ENCODE measurements at places on chromosomes 4 and X. TPM values are rescaled to one million over a fixed set of nuclear protein-coding genes. Genes with fewer than 3 reads are reported as not detected.

DNA sequence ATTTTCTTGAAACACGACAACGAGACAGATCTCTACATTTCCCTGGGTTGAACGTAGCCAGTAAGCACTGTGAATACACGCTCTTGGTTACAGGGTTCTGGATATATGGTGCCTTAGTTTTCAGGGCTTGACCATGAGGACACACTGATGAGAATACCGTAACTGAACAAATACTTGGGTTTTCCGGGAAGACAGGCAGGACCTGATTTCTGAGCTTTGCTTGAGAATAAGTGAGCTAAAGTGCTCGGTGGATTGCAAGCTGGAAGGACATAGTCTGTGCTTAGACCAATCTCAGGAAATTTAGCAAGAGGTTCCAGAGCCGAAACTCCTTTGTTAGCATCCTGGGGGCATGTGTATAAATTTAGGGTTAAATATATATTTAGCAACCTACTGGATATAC is 876 bp upstream of the TACR3 start:
- no peaks in the 10 kb centered on the region for H3K27me3 ChIP-seq
- no peak for DNase-seq
- H3K27ac ChIP-seq = no peak overlapping the region
- H3K36me3 ChIP-seq = no peaks in the 10 kb centered on the region
- H3K4me1 ChIP-seq = no peaks in the 10 kb centered on the region

Gene STK32B
- 17.5 TPM for total RNA-seq

Gene TMPRSS11F
- 1.0 TPM for total RNA-seq

Gene GUCY1A1
- total RNA-seq = 4.6 TPM

Gene PLAC8
- 1.3 TPM for total RNA-seq

Gene NUP62CL
- total RNA-seq = 34.4 TPM

Gene FNIP2
- 25.0 TPM for total RNA-seq

DNA sequence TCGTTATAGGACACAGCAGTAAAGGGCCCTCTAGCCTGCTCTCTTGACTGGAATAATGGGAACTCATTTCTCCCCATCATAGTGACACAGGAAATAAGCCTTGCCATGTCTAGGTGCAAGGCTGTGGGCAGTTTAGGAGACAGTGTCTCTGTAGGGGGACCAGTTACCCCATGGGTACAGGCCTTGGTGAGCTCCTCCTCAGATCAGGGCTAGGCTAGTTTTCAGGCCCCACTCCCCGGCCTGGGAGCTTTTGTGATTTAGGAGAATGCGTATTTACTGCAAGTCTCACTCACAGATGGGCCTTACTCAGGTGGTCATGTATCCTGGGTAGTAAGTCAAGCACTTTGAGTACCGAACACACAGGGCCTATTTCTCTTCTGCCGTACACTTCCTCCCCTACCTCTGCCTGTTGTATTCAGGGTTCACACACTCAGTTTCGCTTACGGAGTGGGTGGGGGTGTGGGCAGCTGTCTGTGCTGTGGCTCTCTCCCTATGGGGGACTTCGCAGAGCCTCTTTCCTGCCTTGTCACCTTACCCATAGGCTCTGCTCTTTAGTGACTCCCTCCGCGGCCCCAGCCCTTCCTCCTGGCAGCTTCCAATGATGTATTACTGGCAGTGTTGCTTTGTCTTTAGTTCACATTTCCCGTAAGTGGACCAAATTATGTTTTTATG is 34.2 kb downstream of the FAM193A start:
- H3K4me3 ChIP-seq = no peak overlapping the region
- H3K27ac ChIP-seq = no peak overlapping the region
- H3K36me3 ChIP-seq = no peaks in the 10 kb centered on the region
- no peaks in the 10 kb centered on the region for H3K27me3 ChIP-seq
- no peak for DNase-seq
- peaks cover 7% of the 10 kb centered on the region for H3K4me1 ChIP-seq

- no peaks in the 10 kb centered on the region for H3K27me3 ChIP-seq
- H3K4me3 ChIP-seq = no peak overlapping the region
- H3K4me1 ChIP-seq = no peaks in the 10 kb centered on the region
- no peak overlapping the region for H3K27ac ChIP-seq
Measured at GRCh38 chr4:167196344-167197012, 37.8 kb downstream of the SPOCK3 start.

Measured in testis (tissue), 5 donors.